NCI-H774 (cell line): ENCODE measurements at places on chromosomes 2 and 18.

GRCh38 chr2:172464400-172465129 is 37.2 kb downstream of the ITGA6 start:
- no peak for DNase-seq

- DNase-seq, result no peak
Observed at GRCh38 chr2:96320728-96321622, 4.1 kb upstream of the ITPRIPL1 start.

GRCh38 chr2:120396013-120396860 is 50.3 kb downstream of the INHBB start:
- DNase-seq, result peak; percentile 60

- DNase-seq, result no peak
Observed at GRCh38 chr2:953975-954686, 3.5 kb downstream of the SNTG2 start.

DNA sequence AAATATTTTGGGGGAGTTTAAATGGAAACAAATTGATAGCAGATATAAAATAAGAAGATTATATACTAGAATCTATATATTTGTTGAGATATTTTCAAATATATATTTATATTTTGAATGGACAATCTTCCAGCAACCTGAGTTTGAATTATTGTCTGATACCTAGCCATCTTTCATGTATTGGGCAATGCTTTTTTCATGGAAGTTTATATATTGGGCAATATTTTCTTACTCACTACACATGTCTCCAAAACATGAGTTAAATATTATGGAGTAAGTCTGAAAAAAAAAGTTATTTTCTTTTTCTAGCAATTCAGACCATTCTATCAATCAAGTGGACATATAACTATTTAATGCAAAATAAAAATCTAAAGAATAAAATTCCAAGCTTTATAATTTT is 295.2 kb downstream of the NYAP2 start:
- no peak for DNase-seq

DNA sequence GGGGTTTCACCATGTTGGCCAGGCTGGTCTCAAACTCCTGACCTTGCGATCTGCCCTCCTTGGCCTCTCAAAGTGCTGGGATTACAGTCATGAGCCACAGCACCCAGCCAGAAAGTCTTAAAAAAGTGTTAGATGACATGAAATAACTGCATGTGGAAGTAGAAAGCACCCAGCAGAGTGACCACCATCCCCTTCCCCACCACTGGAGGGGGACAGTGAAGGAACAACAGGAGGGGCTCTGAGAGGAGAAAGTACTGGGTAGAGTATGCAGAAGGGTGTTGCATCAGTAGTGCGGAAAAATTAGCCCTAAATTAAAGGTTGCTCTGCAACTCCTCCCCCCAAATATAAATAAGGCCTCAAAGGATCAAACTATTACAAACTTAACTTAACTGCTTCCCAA is 230.5 kb downstream of the ZNF521 start:
- DNase-seq, result no peak

DNA sequence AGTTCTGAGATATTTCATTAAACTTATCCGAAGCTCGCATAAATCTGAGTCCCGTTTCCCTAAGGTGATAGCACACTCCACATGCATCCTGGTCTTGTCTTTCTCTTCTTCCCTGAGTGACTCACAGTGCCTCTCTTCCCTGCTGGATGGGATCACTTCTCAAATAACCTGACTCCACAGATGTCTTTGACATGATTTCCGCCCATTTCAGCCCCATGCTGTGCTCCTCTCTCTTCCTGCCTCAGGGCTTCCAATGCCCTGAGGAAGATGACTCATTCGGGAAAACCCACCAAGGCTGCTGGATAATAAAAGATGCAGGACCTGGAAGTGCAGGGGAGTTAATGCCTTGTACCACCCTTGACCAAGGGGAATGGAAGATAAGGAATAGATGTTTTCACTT is 441.7 kb upstream of the SOX11 start:
- DNase-seq, result no peak
